Head of caudate nucleus (tissue), 42 donors: ENCODE measurements at places on chromosomes 2 and 18.

DNA sequence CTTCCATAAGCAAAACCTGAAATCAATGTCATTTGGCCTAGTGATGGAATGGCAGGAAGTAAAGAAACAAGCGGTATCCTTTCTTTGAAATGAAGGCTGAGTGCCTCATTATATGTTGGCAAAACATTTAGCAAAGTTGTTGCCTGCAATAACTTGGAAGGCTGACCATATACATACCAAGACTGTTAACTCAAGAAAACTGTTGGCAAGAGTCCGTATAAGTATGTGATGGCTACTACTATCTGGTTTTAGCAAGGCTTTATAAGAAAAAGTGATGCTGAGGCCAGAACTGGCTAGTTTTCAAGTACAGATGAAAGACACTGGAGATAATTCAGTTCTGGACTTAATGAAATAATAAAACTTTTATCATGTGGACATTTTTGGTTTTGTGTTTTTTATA lies 356.2 kb downstream of the ZNF521 start:
- no peak for DNase-seq

DNA sequence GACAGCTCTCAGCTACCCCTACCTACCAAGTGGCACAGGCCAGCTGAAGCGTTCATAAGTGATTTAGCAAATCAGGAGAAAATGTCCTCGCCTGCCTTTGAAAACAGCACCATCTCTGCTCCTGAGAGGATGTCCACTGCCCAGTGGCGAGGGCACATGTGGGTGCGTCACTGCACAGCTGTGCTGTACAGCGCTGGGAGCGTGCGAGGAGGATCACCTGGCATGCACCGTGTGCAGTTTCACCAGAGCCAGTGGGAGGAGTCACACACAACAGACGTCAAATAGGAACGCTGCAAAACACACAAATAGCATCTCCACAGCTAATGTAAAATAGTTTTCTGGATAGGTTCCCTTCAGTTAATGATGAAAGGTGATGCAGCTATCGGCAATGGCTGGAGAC lies 154.1 kb downstream of the HDAC4 start:
- no peak for DNase-seq

- DNase-seq = no peak
These were observed 218.1 kb upstream of the TNP1 start for GRCh38 chr2:217077831-217078407.

DNA sequence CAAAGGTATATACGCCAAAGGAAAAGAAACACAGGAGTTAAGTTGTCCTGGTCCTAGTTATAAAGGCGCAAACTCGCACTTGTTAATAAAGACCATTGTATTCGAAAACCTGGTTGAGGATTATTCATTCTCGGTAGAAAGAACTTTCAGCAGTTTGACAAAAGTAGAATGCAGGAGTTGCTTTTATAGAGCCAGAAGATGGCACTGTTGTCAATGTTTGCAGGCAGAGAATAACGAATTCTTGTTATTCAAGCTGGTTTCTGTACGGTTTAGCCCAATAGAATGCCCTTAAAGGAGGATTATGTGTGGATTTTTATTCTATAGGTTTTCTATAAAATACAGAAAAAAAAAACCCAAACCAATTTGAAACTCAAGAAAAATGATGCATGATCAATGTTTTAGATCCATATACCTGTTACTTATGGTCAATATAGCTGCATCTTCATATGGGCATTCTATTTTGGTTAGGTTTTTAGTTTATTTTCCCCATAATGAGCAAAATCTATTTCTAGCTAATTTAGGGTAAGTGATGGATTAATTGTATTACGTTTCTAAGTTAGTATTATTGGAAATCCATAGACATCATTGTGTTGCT lies 510.3 kb downstream of the PLCL1 start:
- peak; percentile 45 for DNase-seq

DNA sequence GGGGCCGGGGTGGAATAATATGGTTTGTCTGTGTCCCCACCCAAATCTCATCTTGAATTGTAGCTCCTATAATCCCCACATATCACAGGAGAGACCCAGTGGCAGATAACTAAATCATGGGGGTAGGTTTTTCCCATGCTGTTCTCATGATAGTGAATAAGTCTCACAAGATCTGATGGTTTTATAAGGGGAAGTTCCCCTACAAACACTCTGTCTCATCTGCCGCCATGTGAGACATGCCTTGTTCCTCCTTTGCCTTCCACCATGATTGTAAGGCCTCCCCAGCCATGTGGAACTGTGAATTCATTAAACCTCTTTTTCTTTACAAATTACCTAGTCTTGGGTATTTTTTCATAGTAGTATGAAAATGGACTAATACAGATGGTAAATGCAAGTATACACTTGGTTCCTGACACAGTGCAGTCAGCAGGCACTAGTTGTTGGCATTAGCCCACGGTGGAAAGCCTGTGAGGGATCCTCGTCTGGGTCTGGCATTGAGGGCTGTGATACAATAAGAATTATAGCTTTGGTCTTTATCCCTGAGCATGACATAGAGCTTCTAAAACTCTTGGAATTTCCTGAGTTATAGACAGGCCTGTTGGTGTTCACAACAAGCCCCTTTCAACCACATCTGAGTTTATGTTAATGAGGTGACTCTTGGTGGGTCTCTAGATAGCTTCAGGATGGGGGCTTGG lies 135.8 kb downstream of the CABLES1 start:
- no peak for DNase-seq

DNA sequence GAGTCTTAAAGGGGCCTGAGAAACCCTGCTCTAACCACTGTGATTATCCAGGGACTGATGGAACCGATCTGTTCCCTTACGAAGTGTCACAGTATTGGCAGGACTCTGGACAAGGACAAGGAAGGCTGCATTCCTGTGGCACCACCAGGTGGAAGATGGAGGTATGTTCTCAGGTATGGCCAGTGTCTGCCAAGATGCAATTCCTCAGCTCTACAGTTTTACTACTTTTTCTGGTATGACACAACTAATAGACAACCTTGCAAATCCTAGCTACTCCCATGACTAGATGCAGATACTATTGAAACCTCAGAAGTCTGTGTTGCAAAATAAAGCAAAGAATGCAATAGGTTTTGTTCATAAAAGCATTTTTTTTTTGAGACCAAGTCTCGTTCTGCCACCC lies 14.6 kb downstream of the RAB31 start:
- no peak for DNase-seq

DNA sequence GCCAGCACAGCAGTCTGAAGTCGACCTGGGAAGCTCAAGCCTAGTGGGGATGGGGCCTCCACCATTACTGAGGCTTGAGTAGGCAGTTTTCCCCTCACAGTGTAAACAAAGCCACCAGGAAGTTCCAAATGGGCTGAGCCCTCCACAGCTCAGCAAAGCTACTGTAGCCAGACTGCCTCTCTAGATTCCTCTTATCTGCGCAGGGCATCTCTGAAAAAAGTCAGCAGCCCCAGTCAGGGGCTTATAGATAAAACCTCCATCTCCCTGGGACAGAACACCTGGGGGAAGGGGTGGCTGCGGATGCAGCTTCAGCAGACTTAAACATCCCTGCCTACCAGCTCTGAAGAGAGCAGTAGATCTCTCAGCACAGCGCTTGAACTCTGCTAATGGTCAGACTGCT lies 218.4 kb upstream of the VRK2 start:
- DNase-seq = no peak

- no peak for DNase-seq
These were observed 1.6 kb downstream of the CASP8 start for GRCh38 chr2:201261906-201262305.

GRCh38 chr18:64027931-64028695 lies 58.2 kb downstream of the SERPINB8 start:
- DNase-seq = no peak

- DNase-seq = no peak
These were observed 513.5 kb downstream of the TRIB2 start for GRCh38 chr2:13230221-13230620.

DNA sequence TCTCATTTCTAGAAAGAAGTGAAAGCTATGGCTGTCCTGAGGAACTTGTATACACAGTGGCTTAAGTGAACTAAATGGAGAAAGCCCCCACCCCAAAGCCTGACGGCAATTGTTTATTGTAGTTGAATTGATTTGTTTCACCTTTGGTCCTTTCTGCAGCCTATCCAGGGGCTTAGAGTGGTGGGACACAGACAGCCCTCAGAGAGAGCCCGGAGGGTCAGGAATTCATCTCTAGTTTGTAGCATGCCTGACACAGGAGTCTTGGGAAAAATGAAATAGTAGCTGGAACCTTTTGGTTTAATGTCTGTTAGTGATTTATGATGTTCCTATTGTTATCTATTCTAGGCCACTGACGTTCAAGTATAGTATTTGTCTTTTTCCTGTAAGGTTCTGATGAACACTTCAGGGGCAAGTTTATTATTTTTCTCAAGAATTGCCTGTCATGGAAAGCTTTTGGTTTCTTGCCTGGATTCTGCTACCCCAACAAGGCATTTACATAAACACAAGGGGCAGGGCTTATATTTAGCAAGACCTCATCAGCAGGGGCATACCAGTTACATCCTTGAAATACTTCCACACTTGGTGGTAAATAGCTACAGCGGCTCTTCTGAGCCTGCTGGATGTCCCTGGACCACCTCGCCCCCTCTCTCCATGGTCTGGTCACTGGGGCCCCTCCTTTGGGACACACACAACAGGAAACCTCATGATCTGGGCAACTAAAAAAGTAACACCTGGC lies 44.4 kb downstream of the KCNE4 start:
- DNase-seq = no peak

DNA sequence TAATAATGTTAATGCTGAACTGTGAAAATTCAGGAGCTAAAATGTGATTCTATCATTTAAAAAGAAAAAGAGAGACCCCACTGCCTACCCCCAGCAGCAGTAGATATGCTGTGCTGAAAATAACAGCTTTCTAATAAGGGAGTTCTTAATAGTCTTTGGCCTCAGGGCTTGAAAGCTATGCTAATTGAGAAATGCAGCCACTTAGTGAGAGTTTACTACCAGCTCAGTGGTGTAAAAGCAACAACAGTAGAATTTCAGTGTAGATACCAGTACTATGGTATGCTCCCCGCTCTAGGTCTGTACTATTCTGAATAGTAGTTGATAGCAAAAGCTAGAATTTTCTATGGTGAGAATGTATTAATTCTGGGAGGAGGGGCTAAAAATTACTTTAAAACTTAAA lies 303.1 kb upstream of the VWC2L start:
- no peak for DNase-seq

GRCh38 chr2:40093021-40093675 lies 314.1 kb upstream of the THUMPD2 start:
- DNase-seq = no peak

- DNase-seq = no peak
These were observed 39.5 kb downstream of the SFT2D3 start for GRCh38 chr2:127740665-127741288.

GRCh38 chr18:29217124-29217915 lies 1040.4 kb upstream of the CDH2 start:
- DNase-seq = no peak

DNA sequence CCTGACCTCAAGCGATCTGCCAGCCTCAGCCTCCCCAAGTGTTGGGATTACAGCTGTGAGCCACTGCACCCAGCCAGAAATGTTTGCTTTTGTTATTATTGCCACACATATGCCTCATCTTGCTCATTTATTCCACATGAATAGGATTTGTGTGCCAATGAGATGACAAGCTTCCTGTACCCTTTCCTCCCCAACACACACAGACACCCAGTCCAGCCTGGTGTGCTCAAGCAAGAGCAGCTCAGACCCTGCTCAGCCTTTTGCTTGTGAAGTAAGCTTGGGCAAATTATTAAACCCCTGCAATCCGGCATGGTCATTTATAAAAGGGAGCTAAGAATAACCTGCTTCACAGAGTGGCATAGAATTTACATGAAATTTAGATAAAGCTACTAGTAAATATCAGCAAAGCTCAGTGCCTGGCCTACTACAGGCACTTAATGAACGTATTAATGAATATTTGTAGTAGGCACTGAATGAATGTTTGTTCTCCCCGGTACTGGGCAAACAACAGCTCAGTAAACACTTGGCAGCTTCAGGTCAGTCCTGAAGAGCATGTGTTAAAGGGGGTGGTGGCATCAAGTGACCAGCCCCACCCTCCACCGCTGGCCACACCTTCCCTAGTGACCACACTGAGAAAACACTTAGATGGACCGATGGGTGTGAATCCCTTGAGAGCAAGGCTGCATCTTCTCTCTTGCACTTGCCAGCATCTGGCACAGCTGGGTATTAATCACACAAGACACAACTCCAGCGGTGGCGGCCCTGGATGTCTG lies 280.2 kb downstream of the SRBD1 start:
- no peak for DNase-seq

DNA sequence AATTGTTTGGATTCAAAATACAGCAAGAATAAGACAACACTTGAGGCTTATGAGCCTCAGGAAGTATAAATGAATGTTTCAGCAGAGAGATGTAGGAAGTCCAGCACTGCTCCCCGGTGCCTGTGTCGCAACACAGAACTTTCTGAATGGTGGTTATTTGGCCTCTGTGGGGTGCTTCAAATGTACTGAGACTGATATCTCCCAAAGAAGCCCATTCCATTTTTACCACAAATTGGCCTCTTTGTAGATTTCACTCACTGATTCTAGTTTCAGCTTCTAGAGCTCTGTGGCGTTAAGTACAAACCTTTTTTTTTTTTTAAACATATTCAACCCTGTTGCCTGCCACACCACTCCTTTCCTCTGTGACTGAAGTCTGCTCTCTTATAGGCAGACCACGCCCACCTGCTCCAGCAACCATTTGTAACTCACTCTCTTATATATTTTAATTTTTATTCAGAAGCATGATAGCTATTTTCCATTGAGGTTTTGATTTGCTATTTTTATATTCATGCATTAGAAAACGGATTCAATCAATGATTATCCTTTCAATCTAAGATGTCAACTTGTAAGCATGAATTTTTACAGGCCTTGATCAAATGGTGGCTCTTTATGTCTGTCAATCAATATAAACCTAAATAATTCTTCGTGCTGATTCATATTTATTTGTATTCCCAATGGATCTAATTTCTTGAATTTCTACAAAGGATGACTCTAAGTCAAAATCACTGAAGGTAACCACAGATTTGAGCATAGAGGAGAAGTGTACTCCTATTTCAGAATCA lies 277.1 kb upstream of the CCDC68 start:
- no peak for DNase-seq

DNA sequence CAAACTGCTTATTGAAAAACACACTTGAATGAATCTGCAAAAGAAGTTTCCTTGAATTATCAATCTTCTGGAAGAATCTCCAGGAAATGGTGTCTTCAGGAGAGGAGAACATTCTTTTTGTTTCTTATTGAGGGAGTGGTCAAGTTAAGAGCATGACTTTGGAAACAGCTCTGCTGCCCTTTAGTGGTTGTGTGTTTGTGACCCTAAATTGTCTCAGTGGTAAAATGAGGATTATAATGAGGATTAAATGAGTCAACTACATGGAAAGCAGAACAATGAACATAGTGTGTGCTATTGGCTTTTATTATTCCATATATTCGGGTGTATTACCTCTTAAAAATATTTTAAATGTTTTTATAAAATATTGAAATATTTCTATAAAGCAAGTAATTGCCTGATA lies 44.8 kb upstream of the TANC1 start:
- DNase-seq = no peak
